ENCODE measurements at places on chromosomes 4 and X.

DNA sequence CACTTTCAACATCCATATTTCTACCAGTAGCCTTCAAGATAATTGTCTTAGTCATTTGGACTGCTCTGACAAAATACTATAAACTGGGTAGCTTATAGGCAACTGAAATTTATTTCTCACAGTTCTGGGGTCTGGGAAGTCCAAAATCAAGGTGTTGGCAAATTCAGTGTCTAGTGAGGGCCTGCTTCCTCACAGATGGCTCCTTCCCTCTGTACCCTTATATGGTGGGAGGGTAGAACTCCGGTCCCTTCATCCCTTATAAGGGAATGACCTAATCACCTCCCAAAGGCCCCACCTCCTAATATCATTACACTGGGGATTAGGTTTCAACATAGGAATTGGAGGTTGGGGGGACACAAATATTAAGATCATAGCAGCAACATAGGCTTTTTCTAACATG lies 7.4 kb upstream of the TBC1D25 start:
- no peak for DNase-seq

DNA sequence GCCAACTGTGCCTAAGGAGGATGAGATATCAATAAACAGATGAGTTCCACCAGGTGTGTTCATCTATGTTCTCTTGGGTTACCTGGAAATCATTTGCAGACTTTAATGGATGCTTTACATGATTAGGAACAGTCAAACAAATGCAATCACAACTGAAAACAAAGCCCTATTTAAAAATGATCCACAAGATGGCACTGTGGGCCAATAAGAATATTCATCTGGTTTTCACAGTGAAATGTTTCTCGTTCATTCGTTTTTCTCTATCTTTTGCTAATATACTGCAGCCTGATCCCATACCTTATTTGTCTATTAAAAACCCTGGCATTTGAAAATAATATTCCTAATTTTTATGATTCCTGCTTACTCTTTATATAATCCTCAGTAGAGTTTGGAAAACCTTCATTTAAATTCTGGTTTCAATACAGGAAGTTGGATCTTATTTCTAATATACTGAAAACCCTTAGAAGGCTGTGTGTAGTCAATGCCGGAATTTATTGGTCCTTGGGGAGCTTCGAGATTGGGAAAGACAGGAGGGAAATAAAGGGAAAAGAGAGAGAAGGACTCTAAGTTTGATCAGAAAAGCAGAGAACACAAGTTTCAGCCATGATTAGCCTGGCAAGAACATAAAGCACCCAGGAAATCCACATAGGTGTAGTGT lies 63.8 kb upstream of the TAPT1 start:
- peak; percentile 37 for DNase-seq

DNA sequence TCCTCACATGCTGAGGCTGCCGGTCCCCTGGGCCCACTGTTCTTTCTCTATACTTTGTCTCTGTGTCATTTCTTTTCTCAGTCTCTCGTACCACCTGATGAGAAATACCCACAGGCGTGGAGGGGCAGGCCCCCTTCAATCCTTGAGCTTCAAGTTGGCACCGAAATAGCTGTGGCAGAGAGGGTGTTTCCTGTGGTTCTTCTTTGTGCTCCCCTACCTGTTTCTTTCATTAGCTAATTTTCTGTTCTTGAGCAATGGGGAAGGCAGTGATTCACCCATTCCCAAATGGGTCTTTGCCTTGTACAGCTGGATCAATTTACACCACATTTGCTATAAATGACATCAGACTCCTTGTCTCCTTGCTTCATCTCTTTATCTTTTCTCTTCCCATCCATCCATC lies 2.1 kb upstream of the CYSLTR1 start:
- no peak for DNase-seq

- no peak for DNase-seq
Observed at GRCh38 chr4:121936101-121936500, 15.8 kb downstream of the TRPC3 start.

DNA sequence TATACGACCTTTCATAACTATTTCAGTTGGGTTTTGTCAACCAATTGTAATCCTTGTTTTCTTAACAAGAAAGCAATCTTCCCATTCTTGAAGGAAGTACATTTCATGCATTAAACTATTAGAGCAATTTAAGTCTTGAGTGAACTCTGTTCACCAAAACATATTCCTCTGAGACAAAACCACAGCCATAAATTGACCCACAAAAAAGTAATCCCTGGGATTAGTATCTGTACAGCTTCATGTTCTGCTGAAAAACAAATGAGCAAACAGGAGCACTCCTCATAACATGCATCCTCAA lies 207.0 kb upstream of the PDE5A start:
- no peak for DNase-seq

- no peak for DNase-seq
Observed at GRCh38 chr4:91198951-91199350, 1071.8 kb downstream of the CCSER1 start.

- no peak for DNase-seq
Observed at GRCh38 chrX:39264023-39264422, 462.8 kb downstream of the MID1IP1 start.

DNA sequence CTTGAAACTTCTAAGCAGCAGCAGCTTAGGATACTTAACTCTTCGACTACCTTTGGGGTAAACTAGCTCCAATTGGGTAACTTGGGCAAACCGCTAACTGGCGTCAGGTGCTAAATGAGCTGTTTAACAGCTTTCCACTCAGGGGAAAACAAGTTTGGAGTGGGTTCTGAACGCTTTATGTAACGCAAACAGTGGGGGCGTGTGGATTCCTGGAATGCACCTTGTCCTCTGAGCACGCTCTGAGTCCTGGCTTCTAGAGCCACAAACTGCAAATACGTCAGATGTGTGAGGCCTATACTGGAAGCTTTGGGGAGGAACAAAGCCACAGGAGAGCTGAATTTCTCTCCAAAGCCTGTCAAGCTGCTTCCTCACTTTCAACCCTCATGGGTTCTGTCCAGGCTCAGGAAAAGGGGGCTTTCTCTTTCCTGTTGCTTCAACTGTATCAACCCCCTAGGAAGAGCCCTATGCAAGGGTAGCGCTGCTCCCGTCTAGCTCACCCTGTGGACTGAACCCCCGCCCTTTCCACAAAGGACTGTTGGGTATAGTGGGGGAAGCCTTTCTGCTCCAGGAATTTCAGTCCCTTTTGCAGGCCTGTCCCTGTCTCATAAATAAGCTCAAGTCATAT lies 4.5 kb upstream of the WDR1 start:
- no peak for DNase-seq

DNA sequence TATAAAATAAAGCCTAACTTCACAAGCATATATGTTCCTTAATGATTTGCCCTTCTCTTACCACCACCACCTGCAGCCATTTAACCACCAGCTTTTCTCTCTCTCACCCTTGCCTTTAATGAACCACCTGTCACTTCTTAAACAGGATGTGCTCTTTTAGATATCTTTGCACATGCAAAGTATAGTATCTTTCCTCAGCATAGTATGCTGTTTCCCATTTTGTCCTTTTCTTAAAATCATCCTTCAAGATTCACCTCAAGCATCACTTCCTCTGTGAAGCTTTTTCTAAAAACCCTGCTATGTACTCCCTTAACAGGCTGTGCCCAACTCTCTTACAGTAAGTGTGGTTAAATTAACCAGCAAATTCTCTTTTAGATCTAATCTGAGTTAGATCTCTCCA lies 8.2 kb upstream of the CNOT6L start:
- no peak for DNase-seq

- no peak for DNase-seq
Observed at GRCh38 chr4:24024605-24025004, 134.8 kb upstream of the PPARGC1A start.

DNA sequence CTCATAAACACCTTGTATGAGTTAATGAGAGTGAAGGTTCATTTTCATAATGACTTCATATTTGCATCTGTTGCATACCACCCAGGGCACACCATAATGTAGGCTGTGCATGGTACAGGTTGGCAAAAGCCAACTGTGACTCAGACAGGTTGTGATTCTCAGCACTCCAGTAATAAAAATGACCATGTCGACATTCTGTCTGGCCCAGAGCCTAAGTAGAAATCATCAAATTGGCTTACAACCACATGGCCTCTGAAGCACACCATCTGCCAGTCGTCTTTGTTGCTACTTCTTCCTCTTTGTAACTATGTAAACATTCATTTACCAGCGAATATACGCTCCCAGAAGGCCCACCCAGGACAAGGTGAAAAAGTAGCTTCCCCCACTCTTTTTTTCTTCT lies 459.5 kb downstream of the GASK1B start:
- DNase-seq, result no peak

DNA sequence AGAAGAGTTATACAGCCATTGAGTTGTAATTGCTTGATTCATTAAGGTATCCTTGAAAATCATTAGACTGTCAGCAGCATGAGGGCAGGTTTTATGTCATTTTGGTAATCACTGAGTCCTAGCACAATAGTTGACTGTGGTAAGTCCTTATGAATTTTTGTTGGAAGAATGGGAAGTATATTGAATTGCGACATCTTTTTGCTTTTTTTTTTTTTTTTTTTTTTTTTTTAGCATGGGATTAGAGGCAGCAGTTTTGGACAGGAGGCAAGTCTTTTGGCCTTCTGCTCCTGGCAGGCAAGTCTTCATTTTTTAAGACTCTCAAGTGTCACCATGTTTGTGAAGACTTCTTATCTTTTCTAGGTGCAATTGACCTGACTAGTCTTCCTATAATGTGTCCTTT lies 29.7 kb downstream of the PRRG1 start:
- no peak for DNase-seq

DNA sequence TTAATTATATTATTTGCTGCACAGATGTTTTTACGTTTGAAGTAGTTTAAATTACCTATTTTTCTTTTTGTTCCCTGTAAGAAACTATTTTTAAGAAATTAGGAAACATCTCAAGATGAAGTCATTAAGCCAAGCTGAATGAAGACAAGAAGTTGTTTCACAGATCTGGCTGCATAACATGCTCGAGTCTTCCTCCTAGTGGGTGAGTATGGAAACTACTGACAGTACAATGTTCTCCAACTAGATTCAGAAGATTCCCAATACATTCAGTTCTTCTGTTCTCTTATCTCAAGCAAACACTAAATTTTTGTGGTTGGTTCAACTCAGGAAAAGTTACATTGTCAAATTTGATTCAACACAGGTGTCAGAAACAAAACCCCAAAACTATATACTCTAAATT lies 256.8 kb upstream of the VCX start:
- peak; percentile 38 for DNase-seq

DNA sequence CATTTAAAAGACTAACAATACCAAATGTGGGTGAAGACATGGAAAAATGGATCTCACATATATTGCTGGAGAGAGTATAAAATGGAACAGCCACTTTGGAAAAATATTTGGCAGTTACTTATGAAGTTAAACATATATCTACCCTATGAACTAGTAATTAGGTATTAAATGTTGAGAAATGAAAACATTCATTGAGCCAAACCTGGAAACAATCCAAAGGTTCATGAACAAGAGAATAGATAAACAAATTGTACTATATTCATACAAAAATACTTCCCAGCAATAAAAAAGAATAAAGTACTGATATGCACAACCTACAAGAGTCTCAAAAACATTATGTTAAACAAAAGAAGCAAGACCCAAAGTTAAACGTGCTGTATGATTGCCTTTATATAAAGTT lies 4.0 kb upstream of the EGF start:
- no peak for DNase-seq

DNA sequence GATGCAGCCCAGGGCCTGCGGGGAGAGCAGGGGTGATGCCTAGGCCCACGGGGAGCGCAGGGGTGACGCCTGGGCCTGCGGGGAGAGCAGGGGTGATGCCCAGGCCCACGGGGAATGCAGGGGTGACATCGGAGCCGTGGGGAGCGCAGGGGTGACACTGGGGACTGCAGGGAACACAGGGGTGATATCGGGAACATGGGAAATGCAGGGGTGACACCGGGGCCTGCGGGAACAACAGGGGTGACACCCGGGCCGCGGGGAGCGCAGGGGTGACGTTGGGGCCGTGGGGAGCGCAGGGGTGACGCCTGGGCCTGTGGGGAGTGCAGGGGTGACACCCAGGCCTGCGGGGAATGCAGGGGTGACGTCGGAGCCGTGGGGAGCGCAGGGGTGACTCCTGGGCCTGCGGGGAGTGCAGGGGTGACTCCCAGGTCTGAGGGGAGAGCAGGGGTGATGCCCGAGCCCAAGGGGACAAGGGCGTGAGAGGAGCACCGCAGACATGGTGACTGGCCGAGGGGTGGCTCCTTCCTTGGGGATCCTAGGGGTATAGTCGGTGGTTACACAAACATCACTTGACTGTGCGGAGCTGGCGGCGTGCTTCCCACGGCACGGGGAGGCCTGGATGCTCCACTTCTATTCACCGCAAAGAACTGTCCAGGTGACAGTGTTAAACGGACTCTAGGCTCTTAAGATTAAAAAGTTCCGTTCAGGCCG lies 38.0 kb downstream of the GAK start:
- DNase-seq, result no peak

DNA sequence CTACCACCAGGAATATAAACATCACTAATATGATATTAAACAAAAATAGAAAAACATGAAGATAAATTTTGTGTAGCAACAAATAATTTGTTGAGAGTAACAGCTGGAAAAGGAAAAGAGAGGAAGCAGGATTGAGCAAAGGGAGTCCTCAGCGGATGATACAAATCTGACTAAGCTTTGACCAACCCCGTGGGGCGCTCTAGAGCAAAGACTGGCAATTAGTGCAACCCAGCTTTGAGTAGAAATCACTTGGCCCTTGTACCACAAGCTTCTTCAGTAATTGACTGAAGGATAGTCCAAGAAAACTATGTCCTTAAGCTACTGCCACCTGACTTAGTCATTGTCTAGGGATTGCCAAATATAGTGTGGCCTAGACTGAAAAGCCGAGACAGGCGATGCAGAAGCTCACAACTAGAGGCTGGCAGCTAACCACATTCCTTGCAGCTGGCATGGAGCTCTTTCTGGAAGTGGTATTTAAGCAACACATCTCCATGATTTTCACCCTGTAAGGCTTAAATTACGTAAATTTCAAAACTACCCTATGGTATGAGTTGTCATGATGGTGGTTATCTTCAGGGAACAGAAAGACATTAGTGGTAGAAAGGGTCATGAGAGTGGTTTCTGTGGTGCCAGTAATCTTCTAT lies 396.0 kb downstream of the PDGFC start:
- DNase-seq, result peak; percentile 23

Data from neural progenitor cell (in vitro differentiated cells).